KG1 (cell line): ENCODE measurements at places on chromosomes 4 and X.

- DNase-seq, result no peak
Observed at GRCh38 chr4:102438396-102439235, 62.5 kb upstream of the NFKB1 start.

DNA sequence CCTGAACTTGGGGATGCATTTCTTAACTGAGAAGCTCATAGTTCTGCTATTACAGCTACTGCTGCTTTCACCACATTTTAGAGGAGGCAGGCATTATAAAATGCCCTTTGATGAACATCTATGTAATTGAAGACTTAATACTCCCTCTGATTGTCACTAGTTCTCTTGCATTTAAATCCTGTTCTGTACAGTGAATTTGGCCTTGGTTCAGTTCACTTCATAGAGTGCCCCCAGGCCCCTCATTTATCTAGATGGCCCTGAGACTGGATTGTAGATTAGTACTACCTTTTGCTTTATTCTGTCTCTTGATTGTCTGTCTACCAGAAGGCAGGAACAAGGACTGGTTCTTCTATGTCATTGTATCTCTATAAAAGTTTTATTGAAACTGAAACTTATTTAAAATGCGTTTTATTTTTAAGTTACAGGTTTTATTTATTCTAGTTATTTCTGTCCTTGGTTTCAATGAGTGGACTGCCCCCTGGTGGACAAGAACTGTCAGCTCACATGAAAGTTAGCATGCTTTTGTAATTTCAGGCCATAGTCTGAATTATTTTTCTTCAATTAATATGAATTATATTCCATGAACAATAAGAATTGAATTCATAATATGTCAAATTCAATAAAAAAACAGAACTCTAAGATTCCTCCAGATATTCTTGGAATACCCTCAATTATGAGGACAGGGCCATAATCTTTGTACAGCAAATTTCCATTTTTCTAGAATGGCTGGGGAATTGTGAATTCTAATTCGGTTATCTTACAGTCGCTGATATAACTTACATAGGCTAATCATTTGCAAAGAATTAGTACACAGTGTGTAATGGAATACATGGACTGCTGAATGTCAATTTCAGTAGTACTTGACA is 47.2 kb upstream of the TMEM33 start:
- DNase-seq, result no peak

GRCh38 chr4:118801895-118802575 is 33.9 kb downstream of the SEC24D start:
- DNase-seq, result no peak

DNA sequence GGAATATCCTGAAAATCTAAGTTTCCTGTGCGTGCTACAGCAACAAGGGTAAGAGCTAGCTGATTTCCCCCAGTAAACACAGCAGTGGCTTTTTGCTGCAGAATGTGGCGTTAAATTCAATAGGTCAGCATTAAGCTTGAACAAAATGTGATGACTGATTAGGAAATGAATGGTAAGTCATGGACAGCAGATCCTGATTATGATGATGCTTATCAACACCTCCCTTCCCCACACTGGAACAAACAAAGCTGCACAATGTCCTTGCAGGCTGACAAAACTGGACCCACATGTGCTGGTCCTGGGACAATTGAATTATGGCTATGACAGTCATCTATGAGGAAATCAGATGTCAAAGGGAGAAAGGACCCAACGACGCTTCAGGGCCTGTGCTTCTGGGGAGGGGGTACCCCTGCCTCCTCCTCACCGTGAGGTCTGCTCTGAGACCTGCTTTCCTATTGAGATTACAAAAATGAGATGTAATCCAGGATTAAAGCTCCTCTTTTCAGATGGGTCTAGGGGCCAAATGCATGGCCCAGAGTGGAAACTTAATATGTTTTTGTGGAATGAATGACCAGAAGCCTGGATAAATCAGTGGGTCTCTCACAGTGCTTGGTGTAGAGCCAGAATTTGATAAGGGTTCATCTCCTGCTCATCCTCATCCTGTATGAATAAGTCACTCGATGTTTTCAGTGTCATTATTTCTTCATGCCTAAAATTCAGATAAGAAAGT is 32.0 kb upstream of the BOD1L1 start:
- no peak for DNase-seq

GRCh38 chrX:129875669-129876068 is 30.3 kb upstream of the UTP14A start:
- no peak for DNase-seq

DNA sequence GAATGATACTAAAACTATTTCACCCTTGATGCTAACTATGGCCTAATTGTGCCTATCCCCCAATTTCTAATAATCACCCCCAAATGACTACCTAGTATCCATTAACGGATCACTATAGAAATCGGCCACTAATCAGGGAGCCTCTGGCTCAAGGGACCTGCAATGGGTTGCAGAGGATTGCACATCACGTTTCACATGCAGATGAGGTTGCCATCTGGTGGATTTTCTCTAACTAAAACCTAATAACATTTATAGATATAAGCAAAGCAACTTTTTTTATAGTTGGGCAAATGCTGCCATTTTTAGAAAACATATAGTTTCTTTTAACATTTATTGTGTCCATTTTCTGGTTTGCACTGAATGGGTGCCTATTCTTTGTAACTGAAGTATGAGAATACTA is 28.3 kb upstream of the ALG13 start:
- no peak for DNase-seq

DNA sequence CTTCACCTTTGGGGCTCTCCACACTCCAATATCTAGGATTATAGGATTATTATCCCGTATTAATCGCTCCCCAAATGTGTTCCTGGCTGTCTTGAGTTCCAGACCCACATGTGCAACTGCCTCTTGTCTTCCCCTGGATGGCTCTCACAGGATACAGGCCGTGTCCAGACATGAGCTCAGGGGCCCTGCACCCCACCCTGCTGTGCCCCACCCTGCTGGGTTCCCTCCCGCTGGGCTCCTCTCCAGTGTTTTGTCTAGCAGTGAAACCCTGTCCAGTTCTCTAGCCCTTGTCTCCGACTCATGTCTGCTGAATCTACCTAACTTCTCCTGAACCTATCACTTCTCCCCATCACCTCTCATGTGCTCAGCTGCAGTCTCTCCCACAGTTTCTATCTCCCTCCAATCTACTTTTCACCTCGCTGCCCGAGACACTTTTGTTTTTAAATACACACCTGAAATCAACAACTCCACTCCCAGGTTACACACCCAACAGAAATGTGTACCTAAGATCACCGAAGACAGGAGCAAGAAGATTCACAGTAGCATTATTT is 2.0 kb downstream of the RNF212 start:
- no peak for DNase-seq

GRCh38 chr4:41661442-41662076 is 87.0 kb downstream of the PHOX2B start:
- peak; percentile 3 for DNase-seq

GRCh38 chrX:110114260-110114776 is 111.4 kb downstream of the TMEM164 start:
- no peak for DNase-seq

- DNase-seq, result no peak
Observed at GRCh38 chrX:4550018-4550417, 836.6 kb upstream of the PRKX start.

- peak; percentile 62 for DNase-seq
Observed at GRCh38 chr4:56908206-56909085, 746 bp downstream of the REST start.

DNA sequence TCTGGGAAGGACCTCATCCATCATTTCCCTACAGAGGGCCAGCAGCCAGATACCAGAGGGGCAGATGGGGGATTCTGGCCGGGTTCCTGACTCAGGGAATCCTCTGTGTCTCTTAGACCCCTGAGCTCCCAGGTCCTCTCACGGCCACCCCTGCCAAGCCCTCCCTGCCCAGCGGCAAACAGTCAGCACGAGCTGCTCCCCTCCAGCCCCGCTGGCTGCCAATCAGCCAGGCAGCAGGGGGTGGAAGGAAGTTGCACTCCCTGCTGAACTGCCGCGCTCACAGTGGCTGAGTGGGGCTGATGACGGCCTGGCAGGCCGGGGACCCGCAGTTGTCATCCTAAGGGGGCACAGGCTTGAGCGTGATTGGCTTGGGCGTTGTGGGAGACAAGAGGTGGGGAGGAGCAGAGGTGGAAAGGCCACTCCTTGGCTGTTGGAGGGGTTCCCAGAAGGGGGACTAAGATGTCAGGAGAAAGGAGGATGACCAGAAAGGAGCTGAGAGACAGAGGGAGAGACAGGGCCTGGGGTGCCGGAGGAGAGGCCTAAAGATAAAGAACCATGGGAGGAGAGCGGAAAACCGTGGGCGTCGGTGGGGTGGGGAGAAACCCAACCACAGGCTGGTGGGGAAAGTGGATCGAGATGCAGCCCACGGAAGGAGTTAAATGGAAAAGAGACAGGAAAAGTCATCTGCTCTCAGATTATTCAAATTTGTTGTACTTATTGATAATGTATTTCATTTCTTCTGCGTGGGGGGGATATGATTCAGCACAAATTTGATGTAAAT is 4.4 kb upstream of the CCDC149 start:
- no peak for DNase-seq

GRCh38 chrX:154348646-154349358 is 25.6 kb downstream of the FLNA start:
- DNase-seq, result no peak

GRCh38 chr4:187227907-187228704 is 504.4 kb upstream of the FAT1 start:
- no peak for DNase-seq

- DNase-seq, result no peak
Observed at GRCh38 chr4:36165631-36166005, 78.7 kb downstream of the ARAP2 start.

GRCh38 chr4:41202356-41202755 is 12.0 kb downstream of the APBB2 start:
- DNase-seq, result no peak

DNA sequence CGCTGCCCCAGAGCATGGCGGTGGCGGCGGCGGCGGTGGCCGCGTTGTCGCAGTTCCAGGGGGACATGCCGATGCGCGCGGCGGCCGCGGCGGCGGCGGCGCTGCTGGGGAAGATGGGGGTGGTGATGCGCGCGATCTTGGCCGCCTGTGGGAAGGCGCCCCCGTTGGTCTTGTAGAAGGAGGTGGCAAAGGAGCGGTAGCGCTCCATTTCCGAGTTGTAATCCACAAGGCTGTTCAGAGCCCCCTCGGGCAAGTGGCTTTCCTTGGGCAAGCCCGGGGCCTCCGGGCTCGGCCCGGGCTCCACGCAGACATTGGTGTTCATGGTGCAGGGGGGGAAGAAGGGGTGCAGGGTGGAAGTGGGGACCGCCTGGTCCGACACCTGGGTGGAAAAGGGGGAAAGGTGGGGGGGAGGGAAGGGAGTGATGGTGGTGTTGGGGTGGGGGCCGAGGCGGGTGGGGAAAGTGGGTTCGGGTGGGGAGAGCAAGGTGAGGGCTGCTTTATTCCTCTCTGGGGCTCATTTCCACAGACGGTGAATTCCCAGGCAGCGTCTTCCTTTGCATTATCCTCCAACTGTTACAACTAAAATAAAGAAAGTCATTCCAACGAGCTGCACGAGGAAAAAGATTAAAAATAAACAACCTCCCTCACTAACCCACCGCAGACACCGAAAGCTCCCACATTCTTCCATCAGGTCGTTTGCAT is 3.1 kb downstream of the CXXC4 start:
- no peak for DNase-seq

GRCh38 chr4:141899541-141899940 is 263.2 kb downstream of the IL15 start:
- no peak for DNase-seq

DNA sequence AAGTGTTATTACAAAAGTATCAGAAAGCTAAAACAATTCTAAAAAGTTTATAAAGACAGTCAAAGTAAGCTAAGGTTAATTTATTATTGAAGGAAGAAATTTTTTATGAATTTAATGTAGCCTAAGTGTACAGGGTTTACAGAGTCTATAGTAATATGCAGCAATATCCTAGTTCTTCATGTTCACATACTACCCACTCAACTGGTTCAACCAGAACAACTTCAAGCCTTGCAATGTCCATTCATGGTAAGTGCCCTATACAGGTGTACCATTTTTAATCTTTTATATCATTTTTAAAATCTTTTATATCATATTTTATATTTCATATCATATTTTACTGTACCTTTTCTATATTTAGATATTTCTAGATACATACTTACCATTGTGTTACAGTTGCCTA is 34.3 kb downstream of the COL4A5 start:
- DNase-seq, result no peak

GRCh38 chr4:84622959-84623358 is 40.0 kb downstream of the CDS1 start:
- DNase-seq, result no peak

- no peak for DNase-seq
Observed at GRCh38 chrX:77901506-77901905, 2.2 kb downstream of the COX7B start.

- no peak for DNase-seq
Observed at GRCh38 chr4:39050590-39050989, 11.4 kb upstream of the KLHL5 start.

GRCh38 chrX:97806946-97807345 is 923.2 kb downstream of the RPA4 start:
- no peak for DNase-seq

GRCh38 chr4:23614284-23614892 is 275.5 kb downstream of the PPARGC1A start:
- DNase-seq, result no peak

GRCh38 chrX:57587607-57588006 is 4.2 kb upstream of the ZXDB start:
- DNase-seq, result no peak

GRCh38 chrX:103254171-103254824 is 657 bp downstream of the TCEAL8 start:
- DNase-seq, result no peak

DNA sequence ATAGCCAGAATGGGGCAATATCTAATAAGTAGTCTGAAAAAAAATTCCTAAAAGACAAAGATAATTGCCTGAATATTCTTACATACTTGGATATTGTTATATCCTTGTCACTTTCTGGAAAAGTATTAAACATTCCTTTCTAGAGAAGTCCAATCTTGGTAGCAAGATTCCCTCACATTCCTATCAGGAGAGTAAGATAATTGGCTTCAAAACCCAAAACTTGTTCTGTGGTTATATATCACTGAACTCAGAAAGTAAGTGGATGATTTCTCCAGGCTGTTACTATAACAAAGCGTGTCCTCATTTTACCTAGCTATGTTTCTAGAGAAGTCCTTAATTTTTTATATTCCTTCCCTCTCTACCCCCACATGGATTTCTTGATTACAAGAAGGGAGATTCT is 46.0 kb upstream of the TEX13A start:
- no peak for DNase-seq

DNA sequence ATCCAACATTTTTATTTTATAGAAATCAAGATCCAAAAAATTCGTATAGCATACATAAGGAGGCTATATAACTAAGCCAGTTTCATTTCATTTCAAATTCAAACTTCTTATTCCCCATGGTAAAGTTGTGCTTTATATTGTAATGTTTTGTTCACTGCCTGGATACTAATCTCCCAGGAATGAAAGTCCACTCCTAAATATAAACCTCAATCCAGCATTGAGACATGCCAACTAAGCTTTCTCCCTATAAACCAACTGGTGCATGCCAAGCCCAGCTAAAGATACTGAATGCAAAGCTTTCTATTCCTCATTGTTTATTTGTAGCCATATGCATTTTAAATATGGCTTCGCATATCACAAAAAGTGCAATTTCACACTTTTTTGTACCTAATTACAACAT is 63.8 kb upstream of the INPP4B start:
- no peak for DNase-seq

- no peak for DNase-seq
Observed at GRCh38 chrX:132022198-132022966, 720 bp upstream of the STK26 start.
